ENCODE measurements at places on chromosomes 12 and 14. TPM values are rescaled to one million over a fixed set of nuclear protein-coding genes. Genes with fewer than 3 reads are reported as not detected.

- H3K4me3 ChIP-seq, result no peak overlapping the region
- DNase-seq, result no peak
- H3K4me1 ChIP-seq, result peaks cover 9% of the 10 kb centered on the region
Measured at GRCh38 chr14:89589400-89590118, 172.5 kb upstream of the FOXN3 start.

DNA sequence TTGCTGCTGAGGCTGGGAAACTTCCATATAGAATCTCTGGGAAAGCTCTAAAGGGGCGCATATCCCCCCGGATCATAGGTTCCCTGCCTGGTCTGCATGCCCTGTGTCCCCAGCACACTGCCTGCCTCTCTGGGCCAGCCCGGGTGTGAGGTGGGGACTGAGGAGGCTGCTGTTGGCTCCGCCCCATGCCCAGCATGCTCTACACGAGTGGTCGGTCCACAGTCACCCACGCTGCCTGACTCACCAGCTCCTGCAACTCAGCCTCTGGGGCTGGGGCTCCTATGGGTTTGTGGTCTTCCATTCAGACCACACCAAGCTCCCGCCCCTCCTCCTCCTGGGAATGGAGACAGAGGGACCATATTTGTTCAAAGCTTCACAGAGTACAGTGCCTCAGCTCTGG, 88.5 kb upstream of the ANO2 start:
- H3K4me3 ChIP-seq, result peak overlapping the region; percentile 21
- peaks cover 6% of the 10 kb centered on the region for H3K27me3 ChIP-seq
- peaks cover 5% of the 10 kb centered on the region for H3K4me1 ChIP-seq
- H3K27ac ChIP-seq, result no peak overlapping the region
- H3K36me3 ChIP-seq, result peaks cover 21% of the 10 kb centered on the region

The SMOC1 gene
- total RNA-seq, result 0.38 TPM

The TMCC3 gene
- 48.1 TPM for total RNA-seq

The BRI3BP gene
- total RNA-seq, result 1.4 TPM

Measured in endothelial cell (in vitro differentiated cells).